ENCODE measurements at places on chromosomes 12 and 14.

- no peak for DNase-seq
Observed at GRCh38 chr12:109098651-109099050, 1.3 kb downstream of the UNG start.

DNA sequence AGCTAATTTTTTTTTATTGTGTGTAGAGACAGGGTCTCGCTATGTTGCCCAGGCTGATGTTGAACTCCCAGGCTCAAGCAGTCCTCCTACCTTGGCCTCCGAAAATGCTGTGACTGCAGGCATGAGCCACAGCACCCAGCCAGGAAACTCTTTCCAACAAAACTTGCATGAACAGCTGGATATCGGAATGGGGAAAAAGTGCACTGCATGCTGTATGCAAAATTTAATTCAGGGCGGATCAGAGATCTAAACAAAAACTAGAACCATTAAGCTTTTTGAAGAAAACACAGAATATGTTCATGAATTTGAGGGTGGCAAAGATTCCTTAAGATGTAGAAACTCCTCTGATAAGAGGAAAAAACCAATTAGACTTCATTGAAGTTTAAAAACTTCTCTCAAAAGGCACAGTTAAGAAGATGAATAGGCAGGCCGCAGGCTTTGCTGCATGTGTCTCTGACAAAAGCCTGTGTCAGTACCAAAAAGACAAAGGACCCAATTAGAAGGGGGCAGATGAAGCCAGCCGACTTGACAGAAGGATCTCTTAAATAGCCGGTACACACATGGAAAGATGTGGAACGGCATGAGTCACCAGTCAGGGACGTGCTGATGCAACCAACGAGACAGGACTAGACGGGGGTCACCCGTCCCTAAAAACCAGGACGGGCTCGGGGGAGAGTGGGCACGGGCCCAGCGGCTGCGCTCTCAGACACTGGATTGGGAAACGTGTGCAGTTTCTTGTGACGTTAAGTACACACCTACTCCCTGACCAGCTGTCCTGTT, 34.8 kb upstream of the MMP17 start:
- no peak for DNase-seq

DNA sequence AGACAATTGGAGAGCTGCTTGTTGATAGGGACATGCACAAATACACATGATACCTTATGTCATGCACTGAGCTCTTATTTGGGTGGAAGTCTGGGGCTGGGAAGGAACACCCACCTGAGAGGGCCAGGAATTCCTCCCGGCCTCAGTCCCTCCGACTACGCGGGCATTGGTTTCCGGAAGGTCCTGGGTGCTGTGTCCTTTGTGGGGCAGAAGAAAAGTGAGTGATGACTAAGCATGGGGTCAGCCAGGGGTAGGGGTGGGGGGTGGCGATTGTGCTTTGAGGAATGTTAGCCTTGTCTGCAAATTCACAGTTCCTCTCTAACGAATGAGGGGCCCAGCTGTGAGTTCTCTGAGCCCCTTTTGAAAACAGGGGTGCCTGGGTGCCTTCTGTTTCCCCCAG, 798 bp downstream of the CELA1 start:
- DNase-seq, result no peak

GRCh38 chr12:47035484-47035883, 43.9 kb upstream of the PCED1B start:
- DNase-seq, result no peak

- no peak for DNase-seq
Observed at GRCh38 chr12:105986779-105987684, 151.7 kb downstream of the NUAK1 start.

DNA sequence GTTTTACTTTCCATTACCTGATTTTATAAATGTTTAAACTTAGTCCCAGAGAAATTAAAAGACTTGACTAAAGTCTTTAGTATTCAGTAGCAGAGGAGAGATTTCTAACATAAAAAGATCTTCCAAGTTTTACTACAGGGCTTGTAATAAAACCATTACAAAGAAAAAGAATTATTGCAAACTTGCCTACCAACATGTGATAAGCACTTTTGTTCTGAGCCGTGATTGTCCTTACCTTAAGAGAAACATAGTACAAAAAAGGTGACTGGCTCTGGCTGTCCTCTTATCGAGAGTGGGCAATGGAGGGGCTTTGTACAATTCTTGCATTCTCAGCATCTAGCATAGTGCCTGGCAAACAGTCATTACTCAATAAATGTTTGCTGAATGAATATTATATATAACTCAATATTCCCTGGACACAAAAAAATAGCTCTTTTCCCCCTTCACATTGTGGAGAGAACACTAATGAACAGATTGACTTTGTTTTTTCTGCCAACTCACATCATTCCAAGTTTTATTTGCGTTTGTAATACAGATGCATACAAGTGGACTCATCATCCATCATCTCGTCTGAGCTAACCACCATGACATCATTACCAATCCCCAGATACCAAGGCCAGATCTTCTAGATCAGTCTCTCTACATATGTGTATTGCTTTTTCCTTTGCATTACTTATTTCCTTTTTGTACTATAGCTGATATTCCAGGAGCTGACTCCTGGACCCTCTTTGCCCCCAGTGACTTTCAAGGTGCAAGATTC, 192.8 kb upstream of the EEA1 start:
- no peak for DNase-seq

Measured in HFF-Myc (cell line).